ENCODE measurements at places on chromosomes 16 and 17.

DNA sequence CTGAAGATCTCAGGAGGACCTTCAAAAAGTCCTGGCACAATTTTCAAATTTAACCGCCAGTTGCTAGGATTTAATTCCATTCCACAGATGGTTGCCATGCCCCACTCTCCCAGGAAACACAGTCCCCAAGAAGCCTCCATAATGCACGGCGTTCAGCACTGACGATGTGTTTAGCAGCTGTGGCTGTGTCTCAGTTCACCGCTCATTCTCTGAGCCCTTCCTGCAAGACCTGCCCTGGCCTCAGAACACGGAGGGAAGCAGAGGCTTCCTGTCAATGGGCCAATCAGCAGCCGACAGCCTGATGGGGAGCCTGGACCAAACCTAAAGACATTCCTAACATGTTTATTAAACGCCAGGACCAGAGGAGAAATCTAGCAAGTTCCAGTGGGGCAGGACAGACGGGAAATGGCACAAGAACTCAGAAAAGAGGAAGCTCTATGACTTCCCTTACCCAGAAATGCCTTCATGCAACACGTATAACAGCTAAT, 4.9 kb downstream of the MYLK3 start:
- DNase-seq: no peak

GRCh38 chr17:12242345-12242954, 221.8 kb downstream of the MAP2K4 start:
- DNase-seq: no peak

DNA sequence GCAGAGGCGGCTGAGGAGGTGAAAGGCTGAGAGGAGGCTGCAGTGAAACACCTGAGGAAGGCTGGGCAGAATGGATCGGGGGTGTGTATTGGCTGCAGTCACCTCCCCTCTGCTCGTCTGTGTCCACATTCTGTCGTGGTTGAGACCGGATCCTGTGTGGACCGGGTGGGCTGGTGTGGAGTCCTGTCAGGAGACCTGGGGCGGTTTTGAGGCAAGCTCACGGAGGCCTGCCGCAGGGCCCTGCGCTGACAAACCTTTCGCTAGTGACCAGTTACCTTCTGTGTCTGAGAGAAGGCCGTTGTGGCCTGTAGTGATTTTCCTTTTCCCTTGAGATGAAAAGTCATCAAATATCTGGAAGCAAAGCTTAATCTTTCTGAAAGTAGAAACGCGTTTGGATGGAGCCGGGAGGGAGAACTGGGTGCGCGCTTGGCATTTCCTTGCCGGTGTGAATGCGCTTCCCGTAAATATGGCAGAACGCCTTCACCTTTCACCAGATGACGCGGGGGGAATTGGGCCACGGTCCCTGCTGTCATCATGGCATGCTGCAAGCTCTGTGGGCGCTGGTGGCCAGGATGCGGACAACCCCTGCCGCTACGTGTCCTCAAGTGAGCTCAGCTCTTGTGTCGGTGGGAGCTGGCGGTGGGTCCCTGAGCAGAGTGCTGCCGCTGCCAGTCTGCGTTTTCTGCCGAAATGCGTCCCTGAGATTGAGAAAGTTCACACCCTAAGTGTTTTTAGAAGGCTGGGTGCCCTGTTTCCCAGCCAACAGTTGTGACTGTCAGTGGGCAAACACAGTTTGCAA, 6.3 kb downstream of the BANP start:
- no peak for DNase-seq

DNA sequence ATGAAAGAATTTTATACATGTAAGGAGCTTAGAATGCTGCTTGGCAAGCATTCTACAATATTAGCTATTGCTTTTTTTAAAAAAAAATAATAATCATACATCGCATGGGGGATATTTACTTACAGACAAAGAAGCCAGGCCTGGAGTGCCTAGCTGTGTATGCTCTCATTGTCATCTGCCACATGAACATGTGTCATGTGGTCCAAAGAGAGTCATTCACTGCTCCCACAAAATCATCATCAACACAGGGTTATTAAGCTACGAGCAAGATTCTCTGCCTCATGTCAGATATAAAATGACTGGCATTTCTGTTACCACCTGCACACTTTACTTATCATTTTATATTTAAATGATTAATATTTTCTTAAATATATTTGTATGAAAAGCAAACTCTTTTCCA, 1.9 kb upstream of the MT1E start:
- DNase-seq: no peak

GRCh38 chr17:3974138-3974687, 10.0 kb upstream of the ATP2A3 start:
- DNase-seq: no peak

Measured in NCI-H2081 treated with DMSO at 0.1 percent for 48 hours (cell line).